Stimulated activated CD8-positive, alpha-beta memory T cell treated with anti-CD3 and anti-CD28 coated beads, Interleukin-12 subunit alpha, Interleukin-12 subunit beta, amount 100 ng/mL, for 4 hours (primary cell): ENCODE measurements at places on chromosomes 3 and 15.

- DNase-seq, result no peak
Measured at GRCh38 chr3:6262010-6262409, 598.9 kb upstream of the GRM7 start.

- DNase-seq, result no peak
Measured at GRCh38 chr3:192831111-192831644, 86.5 kb downstream of the MB21D2 start.

GRCh38 chr3:116776880-116777785 lies 67.6 kb downstream of the TUSC7 start:
- no peak for DNase-seq

DNA sequence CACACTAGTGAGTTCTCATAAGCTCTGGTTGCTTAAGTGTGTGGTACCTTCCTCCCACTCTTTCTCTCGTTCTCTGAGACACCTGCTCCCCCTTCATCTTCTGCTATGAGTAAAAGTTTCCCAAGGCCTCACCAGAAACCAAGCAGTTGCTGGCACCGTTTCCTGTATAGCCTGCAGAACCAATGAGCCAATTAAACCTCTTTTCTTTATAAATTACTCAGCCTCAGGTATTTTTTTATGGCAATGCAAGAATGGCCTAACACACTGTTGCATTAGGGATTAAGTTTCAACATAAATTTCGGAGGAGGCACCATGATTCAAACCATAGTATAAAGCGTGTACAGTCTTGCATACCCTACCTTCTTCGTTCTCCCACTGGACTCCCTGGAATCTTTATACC lies 252.3 kb upstream of the CHRM5 start:
- DNase-seq, result no peak

DNA sequence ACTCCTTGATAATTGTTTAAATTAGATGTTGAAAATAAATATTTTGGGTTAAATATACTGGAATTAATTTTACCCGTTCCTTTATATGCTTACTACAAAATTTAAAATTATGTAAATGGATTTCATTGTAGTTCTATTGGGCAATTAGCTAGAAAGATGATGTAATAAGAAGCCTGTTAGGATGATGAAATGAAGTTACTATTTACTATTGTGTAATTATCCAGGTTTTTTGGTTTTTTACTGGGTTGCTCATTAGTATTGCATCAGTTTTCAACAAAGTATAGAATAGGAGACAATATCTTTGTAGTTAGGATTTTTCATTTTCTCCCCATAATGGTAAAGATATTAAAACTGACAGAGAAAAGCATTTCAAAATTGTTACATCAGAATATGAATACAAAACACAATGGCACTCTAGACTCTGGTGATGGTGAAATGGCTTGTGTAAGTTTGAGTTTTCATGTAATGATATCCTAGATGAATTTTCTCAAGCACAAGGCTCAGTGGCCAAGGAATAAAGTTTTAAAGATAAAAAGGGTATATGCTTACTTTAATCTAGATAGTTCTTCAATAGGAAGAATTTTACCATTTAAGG lies 222.0 kb downstream of the P3H2 start:
- DNase-seq, result no peak

GRCh38 chr3:52327486-52328290 lies 11.6 kb downstream of the DNAH1 start:
- no peak for DNase-seq

DNA sequence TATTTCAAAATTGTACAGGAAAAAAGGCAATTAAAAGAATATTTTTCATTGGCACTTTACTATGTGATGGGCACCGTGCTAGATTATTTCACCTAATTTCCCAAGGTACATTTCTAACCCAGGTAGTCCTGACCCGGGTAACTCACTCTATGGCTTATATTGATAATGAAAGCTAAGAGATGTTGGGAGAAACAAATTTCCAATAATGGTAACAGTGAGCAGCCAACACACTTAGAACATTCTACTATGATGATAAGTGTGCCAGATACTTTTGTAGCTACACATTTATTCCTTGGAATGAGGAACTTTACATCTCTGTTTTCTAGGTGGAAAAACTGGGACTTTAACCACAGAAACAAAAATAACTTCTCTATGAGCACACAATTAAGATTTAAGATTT lies 7.5 kb downstream of the CCNL1 start:
- no peak for DNase-seq

GRCh38 chr3:150236316-150237082 lies 171.6 kb upstream of the TSC22D2 start:
- DNase-seq, result no peak

- no peak for DNase-seq
Measured at GRCh38 chr3:57783186-57784088, 27.3 kb downstream of the SLMAP start.

DNA sequence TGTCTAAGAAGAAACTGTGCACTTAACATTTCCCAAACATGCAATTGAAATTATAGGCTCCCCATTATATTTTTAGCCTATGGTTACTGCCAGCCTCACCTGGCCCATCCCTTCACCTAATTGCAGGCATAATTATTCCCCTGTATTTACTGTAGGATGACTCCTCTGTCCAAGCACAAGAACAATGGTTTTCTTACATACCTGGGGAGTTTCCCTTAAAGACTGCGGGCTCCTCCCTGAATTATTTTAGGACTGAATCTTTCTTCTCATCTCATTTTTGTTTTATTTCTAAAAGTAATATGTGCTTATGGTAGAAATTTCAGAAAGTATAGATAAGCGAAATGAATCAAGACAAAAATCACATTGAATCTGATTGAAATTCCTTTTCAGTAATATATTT lies 11.4 kb downstream of the TM4SF1 start:
- DNase-seq, result no peak

GRCh38 chr3:117955196-117955595 lies 1079.5 kb downstream of the IGSF11 start:
- no peak for DNase-seq

GRCh38 chr3:114144909-114145688 lies 33.8 kb downstream of the DRD3 start:
- DNase-seq, result no peak

GRCh38 chr3:21464746-21465145 lies 286.3 kb downstream of the ZNF385D start:
- DNase-seq, result no peak

DNA sequence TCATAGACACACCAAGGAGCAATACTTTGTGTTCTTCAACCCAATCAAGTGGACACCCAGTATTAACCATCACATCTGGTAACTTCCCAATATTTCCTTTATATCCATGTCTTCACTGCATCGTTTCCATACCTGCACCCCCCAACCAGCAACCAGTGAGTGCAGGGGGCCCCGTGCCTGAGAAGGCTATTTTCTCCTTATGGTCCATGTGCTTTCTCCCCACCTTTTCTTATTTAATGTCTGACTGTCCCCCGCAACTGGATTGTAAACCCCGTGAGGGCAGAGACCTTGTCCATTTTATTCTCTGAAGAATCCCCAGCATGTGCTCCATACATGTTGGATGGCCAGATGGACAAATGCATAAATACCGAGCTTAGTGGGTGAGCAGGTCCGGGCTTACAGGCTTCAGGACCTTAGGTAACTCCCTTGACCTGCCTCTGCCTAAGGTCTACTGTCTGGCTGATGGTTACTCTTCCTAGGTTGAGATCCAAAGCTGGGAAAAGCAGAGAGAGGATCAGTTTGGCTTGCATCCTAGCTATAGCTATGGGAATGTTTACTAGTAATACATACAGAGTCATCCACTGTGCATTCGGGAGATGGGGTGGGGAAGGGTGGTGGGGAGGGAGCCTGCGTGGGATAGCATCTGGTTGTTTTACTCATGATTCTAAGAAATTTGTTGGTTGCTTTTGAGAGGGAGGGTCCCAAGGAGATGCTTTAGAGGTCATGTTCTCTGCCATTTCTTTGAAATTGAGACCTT lies 41.5 kb downstream of the PXYLP1 start:
- no peak for DNase-seq

GRCh38 chr3:68802111-68802870 lies 130.1 kb downstream of the TAFA4 start:
- no peak for DNase-seq

DNA sequence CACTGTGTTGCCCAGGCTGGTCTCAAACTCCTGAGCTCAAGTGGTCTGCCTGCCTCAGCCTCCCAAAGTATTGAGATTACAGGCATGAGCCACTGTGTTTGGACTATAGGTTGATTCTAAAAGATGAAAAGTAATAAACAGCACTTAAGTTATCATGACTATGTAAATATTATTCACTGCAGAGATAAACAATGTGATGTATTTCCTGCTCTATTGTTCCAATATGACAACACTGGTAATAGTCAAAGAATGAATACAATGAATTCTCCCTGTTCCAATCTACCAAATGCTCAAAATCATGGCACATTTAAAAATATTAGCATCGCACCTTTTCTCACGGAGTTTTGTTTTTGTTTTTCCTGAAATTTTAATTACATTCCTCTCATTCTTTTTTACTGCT lies 36.8 kb upstream of the TBL1XR1 start:
- no peak for DNase-seq

GRCh38 chr3:12229896-12230295 lies 59.0 kb upstream of the PPARG start:
- no peak for DNase-seq

GRCh38 chr3:161221806-161222600 lies 892 bp downstream of the NMD3 start:
- no peak for DNase-seq

DNA sequence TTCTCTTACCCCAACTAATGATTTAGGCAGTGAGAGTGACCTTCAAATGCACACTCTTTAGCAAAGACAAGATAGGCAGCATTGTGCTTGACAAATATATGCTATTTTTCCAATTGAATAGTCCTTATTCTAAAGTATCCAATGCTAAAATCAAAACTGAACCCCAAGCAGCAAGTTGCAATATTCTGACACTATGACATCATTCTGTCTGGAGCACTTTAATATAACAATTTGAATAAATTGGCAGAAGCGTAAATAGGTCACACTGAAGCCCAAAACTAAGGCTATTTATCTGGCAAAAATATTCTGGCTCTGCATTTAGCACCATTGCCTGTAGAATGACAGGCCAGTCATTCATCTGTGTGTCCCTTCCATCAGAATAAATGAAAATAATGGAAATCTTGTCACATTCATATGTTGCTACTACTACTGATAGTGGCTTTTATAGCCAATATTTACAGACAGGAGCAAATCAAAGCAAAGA lies 2.9 kb downstream of the CBLB start:
- no peak for DNase-seq

- no peak for DNase-seq
Measured at GRCh38 chr3:127005864-127006500, 23.1 kb downstream of the PLXNA1 start.

GRCh38 chr15:41494922-41495735 lies 1.5 kb downstream of the ITPKA start:
- no peak for DNase-seq

DNA sequence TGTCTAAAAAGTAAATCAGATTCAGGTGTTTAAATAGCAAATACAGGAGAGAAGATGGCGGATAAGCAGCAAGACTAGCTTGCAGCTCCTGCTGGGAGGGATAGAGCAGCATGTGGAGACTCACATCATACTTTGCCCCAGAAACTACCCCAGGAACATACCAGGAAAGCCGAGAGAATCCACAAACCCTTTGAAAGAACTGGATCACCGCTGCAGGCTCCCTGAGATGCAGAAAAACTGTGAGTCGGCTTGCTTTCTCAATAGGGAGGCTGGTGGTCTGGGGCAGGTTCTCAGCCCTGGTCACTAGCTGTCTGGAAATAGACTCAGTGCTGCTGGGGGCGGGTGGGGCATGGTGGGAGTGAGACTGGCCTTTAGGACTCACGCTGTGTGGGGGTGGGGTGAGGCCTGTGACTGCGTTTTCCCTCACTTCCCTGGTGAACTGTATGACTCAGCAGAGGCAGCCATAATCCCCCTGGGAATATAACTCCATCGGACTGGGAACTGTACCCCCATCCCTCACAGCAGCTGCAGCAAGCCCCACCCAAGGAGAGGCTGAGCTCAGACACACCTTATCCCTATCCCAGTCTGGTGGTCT lies 142.8 kb downstream of the CNTN6 start:
- no peak for DNase-seq

DNA sequence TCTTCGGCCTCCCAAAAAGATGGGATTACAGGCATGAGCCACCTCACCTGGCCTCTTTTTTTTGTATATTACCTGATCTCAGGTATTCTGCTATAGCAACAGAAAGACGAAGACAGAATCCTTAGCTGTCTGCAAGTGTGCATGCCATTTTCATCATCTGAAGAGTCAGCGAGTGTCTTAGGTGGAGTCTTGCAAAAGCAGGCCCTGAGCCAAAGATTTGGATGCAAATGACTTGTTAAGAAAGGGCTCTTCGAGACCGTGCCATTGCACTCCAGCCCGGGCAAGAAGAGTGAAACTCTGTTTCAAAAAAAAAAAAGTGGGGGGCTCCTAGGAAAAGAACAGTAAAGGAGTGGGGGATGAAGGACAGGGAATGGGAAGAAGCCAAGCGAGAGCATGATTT lies 10.2 kb upstream of the TRIM69 start:
- no peak for DNase-seq

GRCh38 chr3:129607391-129608068 lies 1.1 kb upstream of the PLXND1 start:
- no peak for DNase-seq

DNA sequence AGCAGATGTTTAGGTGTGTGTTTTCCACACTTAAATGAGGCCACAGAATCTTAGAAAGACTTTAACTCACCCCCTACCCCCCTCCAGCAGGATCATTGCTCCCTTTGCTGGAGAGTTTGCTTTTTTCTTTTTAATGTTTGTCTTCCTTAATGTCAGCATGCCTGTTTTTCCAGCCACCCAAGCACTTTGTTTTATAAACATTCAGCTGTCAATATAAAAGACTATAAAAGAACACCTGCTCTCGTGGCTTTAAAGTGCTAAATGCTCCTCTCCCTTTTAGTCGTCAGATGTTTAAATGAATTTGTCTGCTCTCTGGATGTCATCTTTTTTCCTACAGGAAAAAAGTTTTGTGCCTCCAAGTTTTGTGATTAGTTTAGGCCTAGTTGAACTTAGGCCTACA lies 61.7 kb downstream of the SIDT1 start:
- no peak for DNase-seq

GRCh38 chr3:65748326-65748725 lies 290.4 kb downstream of the MAGI1 start:
- no peak for DNase-seq

- no peak for DNase-seq
Measured at GRCh38 chr15:74442604-74443003, 8.8 kb upstream of the SEMA7A start.

- DNase-seq, result peak; percentile 28
Measured at GRCh38 chr3:9778143-9779074, 8.7 kb upstream of the CAMK1 start.

- no peak for DNase-seq
Measured at GRCh38 chr3:186969607-186970006, 39.3 kb downstream of the ST6GAL1 start.

- DNase-seq, result no peak
Measured at GRCh38 chr3:30733209-30733608, 126.8 kb downstream of the TGFBR2 start.

- no peak for DNase-seq
Measured at GRCh38 chr3:125102470-125102869, 46.7 kb upstream of the HEG1 start.

DNA sequence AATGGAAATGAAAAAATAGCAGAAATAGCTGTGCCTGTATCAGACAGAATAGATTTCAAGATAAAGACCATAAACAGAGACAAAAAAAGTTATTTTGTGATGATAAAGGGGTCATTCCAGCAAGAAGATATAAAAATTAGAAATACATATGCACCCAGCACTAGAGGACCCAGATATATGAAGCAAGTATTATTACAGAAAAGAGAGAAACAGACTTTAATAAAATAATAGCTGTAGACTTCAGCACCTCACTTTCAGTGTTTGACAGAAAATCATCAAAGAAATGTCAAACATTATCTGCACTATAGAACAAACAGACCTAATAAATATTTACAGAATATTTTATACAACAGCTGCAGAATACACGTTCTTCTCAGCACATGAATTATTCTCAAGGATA lies 783.7 kb downstream of the PLOD2 start:
- DNase-seq, result no peak
